ENCODE measurements at places on chromosomes 5 and 9.

- no peak for DNase-seq
Measured at GRCh38 chr9:72665421-72665820, 144.0 kb downstream of the TMC1 start.

DNA sequence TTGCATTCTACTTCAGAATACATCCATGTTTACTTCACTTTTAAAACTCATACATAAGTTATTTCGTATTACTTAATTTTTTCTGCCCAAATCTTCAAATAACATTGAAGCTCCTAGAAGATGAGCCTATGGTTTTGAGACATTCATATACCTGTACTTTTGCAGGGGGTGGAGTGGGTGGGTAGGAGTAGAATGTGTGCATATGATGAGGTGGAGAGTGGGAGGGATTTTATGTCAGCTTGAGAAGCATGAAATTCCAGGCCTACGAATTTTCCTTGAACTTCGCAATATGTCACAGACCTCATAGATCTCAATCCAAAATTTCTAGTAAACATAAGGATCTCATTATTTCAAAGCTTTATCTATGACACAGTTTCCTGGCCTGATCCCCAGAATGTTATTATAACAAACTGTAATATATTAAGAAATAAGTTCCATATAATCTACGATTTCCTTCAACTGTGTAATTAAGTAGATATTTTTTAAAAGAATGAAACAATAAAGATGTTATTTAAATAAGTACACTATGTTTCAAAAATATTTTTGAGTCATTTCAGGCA is 19.7 kb upstream of the MOB3B start:
- no peak for DNase-seq

DNA sequence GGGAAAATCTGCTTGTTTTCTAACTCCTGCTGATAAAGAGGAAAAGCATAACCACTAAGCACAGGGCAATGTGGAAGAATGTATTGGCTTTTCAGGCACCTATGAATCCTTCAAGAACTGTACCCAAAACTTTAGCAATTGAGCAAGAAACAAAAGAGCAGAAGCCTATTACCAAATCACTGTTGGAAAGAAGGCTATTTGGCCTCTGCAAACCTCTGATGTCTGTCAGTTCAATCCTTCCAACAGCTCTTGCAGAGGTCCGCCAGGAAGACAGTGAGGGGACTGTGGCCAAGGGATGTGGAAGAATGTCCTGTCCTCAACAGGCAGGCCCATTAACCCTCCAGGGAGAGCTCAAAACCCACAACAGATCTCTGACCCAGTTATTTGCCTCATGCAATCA is 328.6 kb downstream of the ENC1 start:
- DNase-seq: no peak

- no peak for DNase-seq
Measured at GRCh38 chr5:77379558-77380061, 112.5 kb downstream of the WDR41 start.

DNA sequence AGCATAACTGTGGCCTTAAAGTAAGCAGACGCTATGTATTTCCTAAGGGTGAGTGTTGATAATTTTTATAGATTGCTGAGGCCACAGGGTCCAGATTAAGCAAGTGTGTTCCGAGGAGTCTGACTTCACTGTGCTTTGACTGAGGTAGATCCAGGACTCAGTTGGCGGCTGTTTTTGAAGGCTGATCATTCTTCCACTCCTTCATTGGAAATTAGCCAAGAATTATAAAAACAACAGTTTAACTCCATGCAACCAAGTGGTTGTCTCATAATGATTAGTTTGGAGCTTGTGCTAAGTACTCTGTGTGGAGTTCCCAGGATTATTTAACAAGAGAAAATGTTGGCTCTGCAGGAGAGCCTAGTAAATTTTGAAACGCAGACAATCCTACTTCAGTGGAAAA is 19.1 kb downstream of the IQGAP2 start:
- DNase-seq: no peak

DNA sequence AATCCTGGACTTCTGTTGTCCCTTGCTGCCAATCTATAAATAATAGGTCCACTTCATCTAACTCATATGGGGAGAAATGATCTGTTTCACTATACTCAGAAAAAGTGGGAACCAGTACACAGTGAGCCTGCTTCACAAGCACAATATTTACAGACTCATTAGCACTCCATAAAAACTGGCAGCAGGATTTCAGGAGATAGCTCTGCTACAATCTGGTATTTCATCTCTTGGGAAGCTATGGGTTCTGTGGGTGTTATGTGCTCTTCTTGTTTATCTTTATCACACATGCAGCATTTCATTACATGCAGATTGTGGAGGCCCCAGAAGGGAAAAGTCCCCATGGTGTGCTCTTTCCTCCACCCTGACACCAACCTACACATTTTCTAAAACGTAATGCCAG is 33.2 kb downstream of the UGT3A2 start:
- DNase-seq: no peak

- DNase-seq: no peak
Measured at GRCh38 chr9:68625559-68625958, 79.5 kb upstream of the PIP5K1B start.

- no peak for DNase-seq
Measured at GRCh38 chr9:8552732-8553131, 753.2 kb upstream of the DMAC1 start.

DNA sequence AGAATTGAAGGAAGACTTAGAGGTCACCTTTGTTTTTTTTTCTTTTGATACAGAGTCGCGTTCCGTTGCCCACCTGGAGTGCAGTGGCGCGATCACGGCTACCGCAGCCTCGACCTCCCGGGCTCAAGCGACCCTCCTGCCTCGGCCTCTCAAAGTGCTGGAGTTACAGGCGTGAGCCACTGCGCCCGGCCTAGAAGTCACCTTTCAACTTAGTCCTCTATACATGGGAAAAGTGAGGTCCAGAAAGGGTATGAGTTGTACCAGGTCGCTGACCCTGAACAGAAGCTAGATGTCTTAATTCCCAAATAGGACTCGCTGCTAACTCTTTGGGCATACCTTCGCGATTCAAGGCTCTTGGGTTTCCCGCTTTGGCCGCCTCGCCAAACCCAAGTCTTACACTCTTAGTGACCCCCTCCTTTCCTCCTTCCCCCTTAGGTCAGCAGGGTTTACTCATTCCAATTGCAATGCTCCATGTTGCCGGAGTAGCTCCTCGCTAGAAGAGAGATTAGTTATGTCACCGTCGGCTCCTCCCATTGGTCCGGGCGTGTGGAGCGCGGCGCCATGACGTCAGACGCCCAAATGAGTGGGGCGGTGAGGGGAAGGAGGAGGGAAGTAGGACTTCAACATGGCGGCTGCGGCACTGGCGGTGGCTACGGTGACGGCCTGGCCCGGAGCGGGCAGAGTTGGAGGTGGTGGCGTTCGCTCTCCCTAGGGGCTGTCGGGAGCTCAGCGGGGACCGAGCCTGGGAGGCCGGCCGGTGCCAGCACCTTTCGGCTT is at the start of gene UBAP1:
UBAP1 (plus strand) TSS at position 608 of the 777 bp plus-strand sequence. CDS start 41,872 bp downstream, outside the sequence.
- DNase-seq: peak; percentile 94

GRCh38 chr9:18250053-18250452 is 223.9 kb upstream of the ADAMTSL1 start:
- no peak for DNase-seq

DNA sequence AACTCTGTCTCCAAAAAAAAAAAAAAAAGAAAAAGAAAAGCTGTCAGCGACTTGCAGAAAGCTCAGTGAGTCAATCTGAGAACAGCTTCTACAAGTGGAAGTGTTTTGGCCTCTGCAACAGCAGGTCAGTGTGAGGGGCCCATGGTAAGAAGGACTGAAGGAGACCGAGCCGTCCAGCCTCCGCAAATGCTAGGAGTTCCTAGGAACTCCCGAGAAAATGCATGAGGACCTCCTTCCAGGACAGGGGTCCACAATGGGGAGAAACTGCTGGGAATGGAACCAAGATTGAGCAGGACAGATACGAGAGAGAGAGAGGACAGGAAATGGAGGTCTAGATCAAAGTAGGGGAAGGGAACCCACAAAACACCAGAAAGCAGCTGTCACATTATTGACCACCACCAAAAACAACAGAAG is 180.5 kb downstream of the CRB2 start:
- no peak for DNase-seq
